ENCODE measurements at places on chromosomes 16 and 17.

DNA sequence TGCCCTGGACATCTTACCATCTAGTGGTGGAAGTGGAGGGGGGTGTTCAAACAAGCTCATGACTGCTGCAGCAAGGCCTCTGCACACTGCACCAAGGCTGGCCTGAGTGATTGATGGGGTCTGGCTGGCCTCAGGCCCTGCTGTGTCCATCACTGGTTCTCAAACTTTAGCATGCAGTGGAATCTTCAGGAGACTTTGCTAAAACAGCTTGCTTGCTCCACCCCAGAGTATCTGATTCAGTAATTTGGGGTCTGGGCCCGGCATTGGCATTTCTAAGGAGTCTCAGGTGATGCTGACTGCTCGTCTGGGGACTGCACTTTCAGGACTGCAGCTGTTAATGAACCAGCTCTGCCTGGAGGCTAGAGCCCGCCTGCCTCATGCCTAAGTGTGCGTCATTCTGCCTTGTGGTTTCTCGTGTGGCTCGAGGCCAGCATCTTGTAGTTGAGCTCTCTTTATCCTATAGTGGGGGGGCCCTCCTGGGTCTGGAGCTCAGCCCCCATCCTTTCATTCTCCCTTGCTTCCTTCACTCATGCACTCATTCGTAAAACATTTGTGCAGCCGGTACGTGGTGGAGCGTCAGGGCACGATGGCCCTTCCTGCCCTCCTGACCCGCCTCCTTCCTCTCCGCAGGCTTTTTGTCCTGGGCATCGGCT, 4.1 kb downstream of the MGAT5B start:
- DNase-seq = no peak

- no peak for DNase-seq
Measured at GRCh38 chr16:86041807-86042206, 142.8 kb downstream of the IRF8 start.

DNA sequence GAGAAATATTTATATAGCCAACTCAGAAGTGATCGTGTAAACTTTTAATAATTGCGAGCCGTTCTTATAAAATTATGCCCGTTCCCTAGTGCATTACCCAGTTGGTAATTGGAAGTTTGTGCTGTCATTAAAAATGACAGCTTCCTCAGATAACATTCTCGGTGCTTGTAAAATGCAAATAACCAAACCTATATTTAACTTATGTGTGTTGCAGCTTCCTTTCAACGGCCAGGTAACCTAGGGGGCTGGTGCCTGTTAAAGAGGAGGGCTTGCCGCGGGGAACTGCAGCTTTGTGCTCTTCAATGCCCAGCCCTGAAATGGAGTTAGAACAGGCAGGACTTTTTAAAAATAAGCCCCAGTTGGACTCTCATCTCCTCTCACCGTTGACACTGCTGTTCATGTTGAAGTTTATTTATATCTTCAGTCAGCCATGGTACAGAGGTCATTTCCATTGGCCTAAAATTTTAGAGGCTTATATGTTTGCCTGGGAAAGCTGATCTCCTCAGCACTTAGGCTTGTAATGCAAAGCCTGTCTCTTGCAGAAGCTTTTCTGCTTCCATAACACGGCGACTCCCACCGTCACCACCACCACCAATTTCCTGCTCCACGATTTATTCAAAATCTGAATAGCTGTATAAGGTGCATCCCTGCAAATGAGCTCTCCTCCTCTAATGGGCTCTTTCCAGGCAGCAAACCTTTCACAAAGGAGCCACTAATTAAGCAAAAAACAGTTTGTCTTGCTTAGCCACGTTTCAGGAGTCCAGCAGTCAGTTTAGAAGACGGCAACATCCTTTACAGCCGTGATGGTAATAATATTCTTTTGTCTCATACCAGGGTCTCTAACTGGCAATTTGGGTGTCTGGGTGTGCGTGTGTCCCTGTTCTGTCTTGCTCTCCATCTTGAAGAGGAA, 74.7 kb downstream of the RPA1 start:
- no peak for DNase-seq

GRCh38 chr17:29246628-29247027, at the start of gene CRYBA1:
Gene CRYBA1 (plus strand): TSS chr17:29246859. CDS start chr17:29246864, 5 bp downstream.
- no peak for DNase-seq

DNA sequence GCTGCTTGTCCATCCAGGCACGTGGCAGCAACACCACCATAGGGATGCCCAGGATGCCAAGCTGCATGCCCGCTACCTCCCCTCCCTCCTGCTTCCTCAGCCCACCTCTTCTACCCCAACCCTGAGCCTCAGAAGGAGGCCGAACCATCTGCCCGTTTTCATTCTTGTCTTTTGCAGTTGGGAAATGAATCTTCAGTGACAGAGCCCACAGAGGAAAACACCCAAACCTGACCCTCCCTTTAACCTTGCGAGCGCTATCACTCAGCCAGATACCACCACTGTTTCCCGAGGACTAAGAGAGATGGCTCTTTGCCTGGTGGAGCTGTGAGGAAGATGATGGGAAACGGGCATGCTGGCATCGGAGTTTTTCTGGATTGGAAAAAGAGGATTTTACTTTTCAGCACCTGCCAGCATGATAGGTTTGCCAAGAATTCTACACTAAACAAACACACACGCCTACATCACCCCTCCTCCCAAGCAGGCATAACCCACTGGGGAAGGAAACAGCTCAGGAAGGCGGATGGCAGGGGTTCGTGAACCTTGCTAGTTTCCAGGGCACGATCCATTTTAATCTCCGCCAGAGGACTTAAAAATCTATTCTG, 457.4 kb downstream of the SLC39A11 start:
- DNase-seq = no peak

DNA sequence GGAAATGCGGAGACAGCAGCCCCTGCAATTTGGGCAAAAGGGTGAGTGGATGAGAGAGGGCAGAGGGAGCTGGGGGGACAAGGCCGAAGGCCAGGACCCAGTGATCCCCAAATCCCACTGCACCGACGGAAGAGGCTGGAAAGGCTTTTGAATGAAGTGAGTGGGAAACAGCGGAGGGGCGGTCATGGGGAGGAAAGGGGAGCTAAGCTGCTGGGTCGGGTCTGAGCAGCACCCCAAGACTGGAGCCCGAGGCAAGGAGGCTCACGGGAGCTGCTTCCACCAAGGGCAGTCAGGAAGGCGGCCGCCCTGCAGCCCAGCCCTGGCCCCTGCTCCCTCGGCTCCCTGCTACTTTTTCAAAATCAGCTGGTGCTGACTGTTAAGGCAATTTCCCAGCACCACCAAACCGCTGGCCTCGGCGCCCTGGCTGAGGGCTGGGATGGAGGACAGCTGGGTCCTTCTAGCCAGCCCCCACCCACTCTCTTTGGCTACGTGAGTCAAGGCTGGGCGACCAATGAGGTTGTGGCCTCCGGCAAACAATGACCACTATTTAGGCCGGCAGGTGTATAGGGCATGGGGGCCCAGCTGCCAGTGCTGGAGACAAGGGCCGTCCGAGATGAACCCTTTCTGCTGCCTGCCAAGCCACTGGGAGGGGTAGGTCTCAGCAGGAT, 507 bp downstream of the SERPINF1 start:
- no peak for DNase-seq

DNA sequence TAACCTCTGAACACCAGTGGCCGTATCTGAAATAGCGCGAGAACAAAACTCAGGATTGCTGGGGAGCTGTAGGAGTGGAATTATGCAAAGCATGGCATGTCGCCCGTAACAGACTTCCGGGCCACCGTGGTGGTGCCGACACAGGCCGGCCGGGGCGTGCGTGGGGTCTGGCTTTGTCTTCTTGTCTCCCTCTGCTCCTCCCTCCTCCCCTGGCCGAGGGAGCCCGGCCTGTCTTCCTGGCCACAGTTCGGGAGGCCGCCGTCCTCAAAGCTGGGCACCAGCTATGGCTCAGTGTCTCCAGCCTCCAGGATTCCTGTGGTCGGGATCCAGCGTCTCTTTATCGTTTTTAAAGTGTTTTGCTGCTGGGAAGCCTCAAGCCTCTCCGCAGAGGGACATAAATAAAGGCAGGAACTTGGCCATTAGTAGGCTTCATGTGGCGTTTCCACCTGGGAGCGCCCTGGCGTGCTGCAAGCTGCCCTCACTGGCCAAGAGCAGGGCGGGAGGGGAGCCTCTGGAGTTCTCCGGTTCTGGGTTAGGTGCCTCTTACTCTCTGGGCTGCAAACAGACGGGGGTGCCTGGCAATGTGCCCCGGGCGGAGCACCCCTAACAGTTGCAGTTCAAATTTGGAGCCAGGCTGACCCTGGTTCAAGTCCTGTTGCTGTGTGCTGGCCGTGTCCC, 22.0 kb upstream of the NPTX1 start:
- DNase-seq = no peak

GRCh38 chr17:73337330-73337710, 25.5 kb upstream of the CDC42EP4 start:
- DNase-seq = no peak

GRCh38 chr16:66512272-66513110, 37.4 kb downstream of the TK2 start:
- DNase-seq = no peak

- DNase-seq = no peak
Measured at GRCh38 chr16:11976850-11977375, 379 bp downstream of the SNX29 start.

DNA sequence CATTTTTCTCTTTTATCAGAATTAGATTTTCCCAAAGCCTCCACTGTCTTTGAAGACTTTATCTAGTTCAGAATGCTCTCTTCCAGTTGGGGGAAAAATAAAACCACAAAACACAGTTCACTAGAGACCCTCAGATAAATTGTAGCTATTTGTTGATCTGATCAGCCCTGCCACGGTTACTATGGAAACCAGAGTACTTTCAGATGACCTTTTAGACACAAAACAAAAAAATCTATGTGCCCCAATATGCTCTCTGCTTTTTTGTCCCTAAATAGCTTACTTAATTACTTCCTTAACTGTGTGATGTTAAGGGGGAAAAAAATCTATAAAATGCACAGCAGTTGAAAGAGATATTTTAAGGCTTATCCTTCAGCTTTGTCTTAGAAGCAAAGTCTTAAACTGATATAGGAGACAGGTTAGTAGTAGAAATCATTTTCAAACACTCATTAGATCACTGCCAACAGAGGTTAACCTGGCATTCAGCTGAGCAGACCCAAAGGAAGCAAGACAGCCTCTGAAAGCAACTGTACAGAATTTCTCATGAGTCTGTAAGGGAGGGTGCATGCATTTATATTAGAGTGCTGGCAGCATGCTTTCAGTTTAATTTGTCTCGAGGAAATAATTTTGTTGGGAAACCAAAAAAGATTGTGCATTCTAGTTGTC, 129.9 kb upstream of the CACNG5 start:
- no peak for DNase-seq

GRCh38 chr16:50819706-50820105, 77.8 kb downstream of the CYLD start:
- DNase-seq = no peak

Measured in stimulated activated CD8-positive, alpha-beta memory T cell treated with anti-CD3 and anti-CD28 coated beads, Interleukin-7, amount 100 ng/mL, for 4 hours (primary cell).